ENCODE measurements at places on chromosomes 7 and 10.
A peak's percentile ranks its signal among the peaks of the same experiment; 100 is the strongest.

GRCh38 chr7:137411446-137411845, 67.9 kb upstream of the PTN start:
- no peaks in the 10 kb centered on the region for H3K4me1 ChIP-seq
- H3K36me3 ChIP-seq, result no peaks in the 10 kb centered on the region
- H3K27me3 ChIP-seq, result no peaks in the 10 kb centered on the region
- H3K27ac ChIP-seq, result no peak overlapping the region

- no peak overlapping the region for H3K27ac ChIP-seq
- no peaks in the 10 kb centered on the region for H3K4me1 ChIP-seq
- no peak for DNase-seq
- no peaks in the 10 kb centered on the region for H3K27me3 ChIP-seq
- H3K36me3 ChIP-seq, result no peaks in the 10 kb centered on the region
- H3K4me3 ChIP-seq, result no peak overlapping the region
These were observed 20.8 kb upstream of the UNC5B start for GRCh38 chr10:71191551-71192076.

DNA sequence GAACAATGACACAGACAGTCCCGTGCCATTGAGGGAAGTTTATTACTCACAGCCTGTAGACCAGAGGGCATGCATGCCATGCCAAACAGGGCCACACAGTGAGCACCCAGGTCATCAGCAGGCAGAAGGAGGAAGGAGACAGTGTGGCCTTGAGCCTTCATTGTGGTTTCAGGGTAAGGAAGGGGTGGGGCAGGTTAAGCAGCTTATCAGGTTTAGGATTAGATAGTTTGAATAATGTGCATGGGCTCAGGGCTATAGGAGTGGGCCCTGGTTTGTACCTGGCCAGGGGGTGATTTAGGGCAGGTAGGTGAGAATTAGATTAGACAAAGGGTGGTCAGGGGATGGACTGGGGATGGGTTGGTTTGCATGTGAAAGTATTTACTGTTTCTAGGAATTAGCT, 67.9 kb downstream of the ADCY1 start:
- H3K27ac ChIP-seq, result no peak overlapping the region
- H3K36me3 ChIP-seq, result no peaks in the 10 kb centered on the region
- H3K27me3 ChIP-seq, result no peaks in the 10 kb centered on the region

GRCh38 chr10:59561477-59562121, 148.1 kb downstream of the SLC16A9 start:
- no peaks in the 10 kb centered on the region for H3K27me3 ChIP-seq
- no peaks in the 10 kb centered on the region for H3K36me3 ChIP-seq
- no peak overlapping the region for H3K4me3 ChIP-seq
- no peak for DNase-seq

GRCh38 chr10:115933098-115933497, 339.9 kb downstream of the GFRA1 start:
- H3K27ac ChIP-seq, result no peak overlapping the region
- no peaks in the 10 kb centered on the region for H3K36me3 ChIP-seq
- no peak for DNase-seq

DNA sequence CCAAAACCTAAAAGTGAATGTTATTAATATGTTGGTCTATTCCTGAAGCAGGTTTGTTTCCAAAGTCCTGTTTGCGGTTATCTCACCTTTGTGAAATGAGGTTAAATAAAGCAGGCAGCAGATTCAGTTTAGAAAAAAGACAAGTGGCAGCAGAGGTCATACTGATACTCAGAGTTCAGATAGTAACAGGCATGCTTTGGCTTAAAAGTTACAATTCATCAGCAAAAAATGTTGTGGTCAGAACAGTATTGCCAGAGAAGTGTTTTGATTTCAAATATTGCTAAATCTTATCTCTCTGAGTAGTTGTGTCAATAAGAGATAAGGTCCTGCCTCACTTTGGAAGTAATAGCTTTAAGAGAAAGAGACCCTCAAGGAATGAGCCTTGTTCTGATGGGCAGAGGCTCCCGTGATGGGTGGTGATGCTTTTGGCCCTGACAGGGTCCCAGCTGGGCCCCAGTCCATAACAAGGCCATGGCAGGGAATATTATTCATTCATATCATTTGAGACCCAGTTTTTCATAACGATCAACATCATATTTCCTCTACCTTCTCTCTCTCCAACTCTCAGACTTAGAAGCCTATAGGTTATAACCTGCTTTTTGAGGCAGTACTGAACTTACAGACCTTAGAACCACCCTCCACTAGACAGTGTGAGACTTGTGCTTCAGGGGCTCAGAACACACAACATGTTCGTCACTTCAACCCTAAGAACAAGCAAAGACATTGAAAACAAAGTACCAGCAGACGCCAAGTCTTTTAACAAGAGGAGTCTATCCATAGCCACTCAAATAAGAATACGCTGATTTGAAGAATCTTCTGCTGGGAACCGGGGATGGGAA, 58.5 kb upstream of the AHR start:
- peaks cover 14% of the 10 kb centered on the region for H3K4me1 ChIP-seq
- no peaks in the 10 kb centered on the region for H3K36me3 ChIP-seq
- no peak for DNase-seq
- no peaks in the 10 kb centered on the region for H3K27me3 ChIP-seq

DNA sequence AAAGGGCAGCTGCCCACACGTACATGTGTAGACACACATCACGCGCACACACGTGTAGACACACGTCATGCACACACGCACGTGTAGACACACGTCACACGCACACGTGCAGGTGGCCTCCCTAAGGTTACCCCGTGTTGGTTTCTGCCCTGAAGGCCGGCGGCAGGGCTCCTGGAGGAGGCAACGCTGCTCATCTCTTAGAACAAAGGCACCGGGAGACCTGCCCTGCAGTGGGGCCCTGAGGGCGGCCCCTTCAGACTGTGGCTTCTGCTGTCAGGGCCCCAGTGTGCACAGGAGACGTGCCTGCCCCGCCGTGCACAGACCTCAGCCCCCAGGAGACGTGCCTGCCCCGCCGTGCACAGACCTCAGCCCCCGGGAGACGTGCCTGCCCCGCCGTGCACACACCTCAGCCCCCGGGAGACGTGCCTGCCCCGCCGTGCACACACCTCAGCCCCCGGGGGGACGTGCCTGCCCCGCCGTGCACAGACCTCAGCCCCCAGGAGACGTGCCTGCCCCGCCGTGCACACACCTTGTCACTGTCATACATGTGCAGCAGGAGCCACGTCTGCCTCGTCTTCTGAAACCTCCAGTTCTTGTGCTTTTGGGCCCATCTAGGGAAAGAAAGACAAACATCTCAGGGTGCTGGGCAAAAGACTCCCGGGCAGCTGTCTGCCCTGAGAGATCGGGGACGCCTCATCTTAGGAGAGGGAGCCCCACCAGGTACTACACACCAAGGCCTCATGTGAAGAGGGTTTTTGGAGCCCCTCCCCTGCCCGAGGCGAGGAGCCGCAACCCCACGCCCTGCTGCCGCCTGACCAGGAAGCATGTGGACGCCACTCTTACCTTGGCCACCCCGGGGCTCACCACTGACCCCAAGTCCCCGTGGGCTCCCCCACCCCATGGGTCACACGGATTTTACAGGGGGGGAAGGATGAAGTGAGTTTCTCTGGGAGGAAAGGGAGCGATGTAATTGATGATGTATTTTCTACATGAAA, 17.3 kb downstream of the CYP2W1 start:
- no peak for DNase-seq
- H3K27ac ChIP-seq, result no peak overlapping the region
- peaks cover 14% of the 10 kb centered on the region for H3K4me1 ChIP-seq
- no peaks in the 10 kb centered on the region for H3K36me3 ChIP-seq

- H3K36me3 ChIP-seq, result no peaks in the 10 kb centered on the region
- no peak overlapping the region for H3K4me3 ChIP-seq
- no peaks in the 10 kb centered on the region for H3K4me1 ChIP-seq
- H3K27me3 ChIP-seq, result no peaks in the 10 kb centered on the region
- DNase-seq, result no peak
These were observed 11.4 kb downstream of the ZNF488 start for GRCh38 chr10:47372726-47373125.

DNA sequence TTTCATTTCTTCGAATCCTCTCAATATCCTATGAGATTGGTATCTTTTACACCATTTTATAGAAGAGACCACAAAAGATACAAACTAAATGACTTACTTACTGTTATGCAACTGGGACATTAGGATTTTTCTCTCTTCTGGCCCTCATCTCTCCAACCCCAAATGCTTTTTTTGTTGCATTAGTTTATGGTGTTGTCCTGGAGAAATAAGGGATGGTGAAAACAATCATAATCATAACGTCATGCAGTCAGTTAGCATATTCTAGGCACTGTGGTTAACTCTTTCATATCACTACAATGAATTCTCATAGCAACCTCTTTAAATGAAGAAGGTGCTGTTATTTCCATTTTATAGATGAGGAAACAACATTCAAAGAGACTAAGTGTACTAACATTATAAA, 104.6 kb downstream of the PON1 start:
- no peak overlapping the region for H3K27ac ChIP-seq
- no peaks in the 10 kb centered on the region for H3K36me3 ChIP-seq
- H3K4me3 ChIP-seq, result no peak overlapping the region
- H3K4me1 ChIP-seq, result no peaks in the 10 kb centered on the region
- no peaks in the 10 kb centered on the region for H3K27me3 ChIP-seq
- DNase-seq, result no peak

DNA sequence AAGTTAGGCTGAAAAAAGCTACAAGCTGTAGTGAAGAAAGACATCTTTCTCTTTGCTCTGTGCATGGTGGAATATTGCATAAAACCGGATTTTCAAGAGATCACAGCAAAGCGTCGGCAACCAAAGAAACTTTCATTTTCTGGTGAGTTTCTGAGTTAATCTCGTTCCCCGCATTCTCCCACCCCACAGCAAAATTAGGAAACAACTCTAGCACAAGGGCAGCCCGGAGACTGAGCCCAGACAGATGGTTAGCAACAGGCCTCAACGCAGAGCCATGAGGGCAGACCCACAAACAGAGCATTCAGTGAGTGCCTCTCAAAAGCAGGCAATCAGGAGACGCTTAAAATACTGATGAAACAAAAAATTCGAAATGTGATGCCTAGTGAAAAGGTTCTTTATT, 396.1 kb upstream of the KLF6 start:
- H3K27me3 ChIP-seq, result no peaks in the 10 kb centered on the region
- H3K36me3 ChIP-seq, result no peaks in the 10 kb centered on the region
- no peak overlapping the region for H3K4me3 ChIP-seq
- no peak overlapping the region for H3K27ac ChIP-seq

- no peak overlapping the region for H3K27ac ChIP-seq
- H3K27me3 ChIP-seq, result no peaks in the 10 kb centered on the region
- H3K4me1 ChIP-seq, result no peaks in the 10 kb centered on the region
- H3K36me3 ChIP-seq, result no peaks in the 10 kb centered on the region
- no peak overlapping the region for H3K4me3 ChIP-seq
These were observed 18.8 kb downstream of the CLRN3 start for GRCh38 chr10:127873901-127874470.

GRCh38 chr10:101287997-101288635, 58.9 kb upstream of the LBX1 start:
- H3K27ac ChIP-seq, result no peak overlapping the region
- H3K4me3 ChIP-seq, result no peak overlapping the region
- H3K36me3 ChIP-seq, result no peaks in the 10 kb centered on the region

- H3K4me1 ChIP-seq, result no peaks in the 10 kb centered on the region
- H3K27me3 ChIP-seq, result no peaks in the 10 kb centered on the region
- H3K4me3 ChIP-seq, result no peak overlapping the region
- no peak overlapping the region for H3K27ac ChIP-seq
- no peak for DNase-seq
These were observed 17.4 kb upstream of the LOXL4 start for GRCh38 chr10:98285416-98285815.

DNA sequence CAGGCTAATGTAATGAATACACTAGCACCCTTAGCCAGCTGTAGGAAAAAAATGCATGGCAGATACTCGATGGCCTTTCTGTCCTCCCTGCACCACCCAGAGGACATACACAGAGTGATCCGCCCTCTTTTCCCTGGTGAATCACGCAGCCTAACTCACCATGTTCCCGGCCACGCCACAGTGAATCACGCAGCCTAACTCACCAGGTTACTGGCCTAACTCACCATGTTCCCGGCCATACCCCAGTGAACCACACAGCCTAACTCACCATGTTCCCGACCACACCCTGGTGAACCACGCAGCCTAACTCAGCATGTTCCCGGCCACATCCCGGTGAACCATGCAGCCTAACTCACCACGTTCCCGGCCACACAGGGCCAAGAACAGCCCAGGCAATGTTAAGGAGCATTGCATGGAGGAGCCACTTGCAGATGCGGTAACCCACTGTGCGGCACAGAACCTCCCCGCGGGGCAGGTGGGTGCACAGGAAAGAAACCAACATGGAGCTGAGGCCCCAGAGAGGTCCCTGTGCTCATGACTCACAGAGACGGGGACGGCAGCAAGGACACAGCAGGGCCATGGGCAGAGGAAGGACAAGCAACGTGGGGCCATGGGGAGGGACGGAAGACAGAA, 508.5 kb downstream of the DNAJB6 start:
- no peak overlapping the region for H3K4me3 ChIP-seq
- H3K4me1 ChIP-seq, result no peaks in the 10 kb centered on the region
- no peaks in the 10 kb centered on the region for H3K36me3 ChIP-seq
- no peak overlapping the region for H3K27ac ChIP-seq

DNA sequence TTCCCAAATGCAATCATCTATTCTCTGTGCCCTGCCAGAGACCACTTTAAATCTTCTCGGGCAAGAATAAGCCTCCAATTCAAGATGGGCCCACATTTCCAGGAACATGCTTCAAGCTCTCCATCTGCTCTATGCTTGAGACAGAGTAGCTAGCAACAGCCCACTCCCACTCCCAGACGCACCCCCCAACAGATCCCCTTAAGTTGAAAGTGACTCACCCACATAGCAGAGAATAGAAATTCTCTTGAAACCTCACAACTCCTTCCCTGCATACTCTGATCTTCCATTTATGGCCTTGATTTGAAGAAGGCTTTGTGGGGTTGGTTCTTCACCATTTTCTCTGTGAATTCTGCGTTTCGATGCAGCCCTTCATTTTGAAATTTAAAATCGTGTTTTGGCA, 604.0 kb downstream of the INHBA start:
- no peak for DNase-seq
- H3K27me3 ChIP-seq, result no peaks in the 10 kb centered on the region
- no peak overlapping the region for H3K27ac ChIP-seq
- H3K4me3 ChIP-seq, result no peak overlapping the region

- H3K27ac ChIP-seq, result no peak overlapping the region
- no peak overlapping the region for H3K4me3 ChIP-seq
- H3K36me3 ChIP-seq, result no peaks in the 10 kb centered on the region
- DNase-seq, result no peak
- peaks cover 13% of the 10 kb centered on the region for H3K4me1 ChIP-seq
These were observed 53.0 kb upstream of the GTF2I start for GRCh38 chr7:74604326-74605020.

GRCh38 chr7:68694656-68695055, 903.6 kb upstream of the AUTS2 start:
- H3K4me1 ChIP-seq, result no peaks in the 10 kb centered on the region
- DNase-seq, result no peak
- H3K4me3 ChIP-seq, result no peak overlapping the region
- no peaks in the 10 kb centered on the region for H3K27me3 ChIP-seq

- no peak for DNase-seq
- no peak overlapping the region for H3K4me3 ChIP-seq
- no peaks in the 10 kb centered on the region for H3K27me3 ChIP-seq
- no peak overlapping the region for H3K27ac ChIP-seq
These were observed 10.9 kb upstream of the TEX47 start for GRCh38 chr7:88806280-88807037.

GRCh38 chr7:87628780-87629569, 777 bp downstream of the RUNDC3B start:
- H3K27me3 ChIP-seq, result peaks cover 6% of the 10 kb centered on the region
- DNase-seq, result peak; percentile 22
- no peaks in the 10 kb centered on the region for H3K36me3 ChIP-seq
- peak overlapping the region; percentile 76 for H3K4me3 ChIP-seq
- H3K27ac ChIP-seq, result no peak overlapping the region
- H3K4me1 ChIP-seq, result peaks cover 15% of the 10 kb centered on the region

- H3K27me3 ChIP-seq, result no peaks in the 10 kb centered on the region
- no peak overlapping the region for H3K27ac ChIP-seq
- no peaks in the 10 kb centered on the region for H3K4me1 ChIP-seq
- H3K4me3 ChIP-seq, result no peak overlapping the region
- DNase-seq, result no peak
These were observed 58.4 kb downstream of the MET start for GRCh38 chr7:116730097-116731022.

Measured in common myeloid progenitor, CD34-positive (primary cell).